Lung (tissue), 17 donors: ENCODE measurements at places on chromosomes 12 and 14. TPM values are rescaled to one million over a fixed set of nuclear protein-coding genes. Genes with fewer than 3 reads are reported as not detected.

The TIGAR gene
- total RNA-seq: 9.1 TPM

The PIP4K2C gene
- total RNA-seq: 19.3 TPM

The ASCL1 gene
- 0.46 TPM for total RNA-seq

The GPR33 gene
- not detected for total RNA-seq

The SIVA1 gene
- 67.5 TPM for total RNA-seq

GRCh38 chr12:58608711-58609110 lies 311.6 kb downstream of the LRIG3 start:
- DNase-seq: no peak

DNA sequence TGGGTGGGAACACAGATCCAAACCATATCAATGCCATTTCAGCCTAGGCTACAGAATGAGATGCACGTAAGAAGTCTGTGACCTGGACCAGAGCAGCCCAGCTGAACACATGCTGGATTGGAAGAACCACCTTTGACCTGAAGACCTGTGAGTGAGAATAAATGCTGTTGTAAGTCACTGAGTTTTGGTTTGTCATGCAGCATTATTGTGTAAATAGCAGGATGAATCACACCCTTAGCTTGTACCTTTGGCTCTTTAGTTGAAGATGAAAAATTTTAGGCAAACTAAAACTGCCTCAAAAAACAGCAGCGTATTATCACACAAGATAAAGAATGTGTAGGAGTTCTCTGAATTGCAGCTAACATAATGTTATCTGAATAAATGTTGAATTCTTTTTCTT lies 199.4 kb upstream of the LRIG3 start:
- no peak for DNase-seq
